G401 (cell line): ENCODE measurements at places on chromosomes 11 and 22.

DNA sequence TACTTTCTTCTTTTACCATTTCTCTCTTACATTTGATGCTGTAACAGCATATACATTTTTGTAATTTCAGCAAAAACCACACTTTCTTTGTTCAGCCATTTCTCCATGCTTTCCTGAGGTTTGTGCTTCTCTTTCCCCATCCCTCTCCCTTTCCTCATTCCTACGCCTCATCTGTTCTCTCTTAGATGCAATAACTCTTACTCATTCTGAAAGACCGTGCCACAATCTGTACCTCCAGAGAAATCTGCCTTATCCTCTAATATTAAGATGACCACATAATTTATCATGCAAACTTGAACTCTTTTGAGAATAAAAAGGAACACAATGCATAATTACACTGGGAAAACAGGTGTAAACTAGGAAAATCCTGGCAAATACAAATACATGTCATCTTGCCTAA is 588.9 kb downstream of the JRKL start:
- DNase-seq = no peak

- no peak for DNase-seq
Observed at GRCh38 chr11:125124618-125124992, 13.2 kb upstream of the TMEM218 start.

- DNase-seq = no peak
Observed at GRCh38 chr22:17403906-17404305, 34.6 kb downstream of the CECR2 start.

DNA sequence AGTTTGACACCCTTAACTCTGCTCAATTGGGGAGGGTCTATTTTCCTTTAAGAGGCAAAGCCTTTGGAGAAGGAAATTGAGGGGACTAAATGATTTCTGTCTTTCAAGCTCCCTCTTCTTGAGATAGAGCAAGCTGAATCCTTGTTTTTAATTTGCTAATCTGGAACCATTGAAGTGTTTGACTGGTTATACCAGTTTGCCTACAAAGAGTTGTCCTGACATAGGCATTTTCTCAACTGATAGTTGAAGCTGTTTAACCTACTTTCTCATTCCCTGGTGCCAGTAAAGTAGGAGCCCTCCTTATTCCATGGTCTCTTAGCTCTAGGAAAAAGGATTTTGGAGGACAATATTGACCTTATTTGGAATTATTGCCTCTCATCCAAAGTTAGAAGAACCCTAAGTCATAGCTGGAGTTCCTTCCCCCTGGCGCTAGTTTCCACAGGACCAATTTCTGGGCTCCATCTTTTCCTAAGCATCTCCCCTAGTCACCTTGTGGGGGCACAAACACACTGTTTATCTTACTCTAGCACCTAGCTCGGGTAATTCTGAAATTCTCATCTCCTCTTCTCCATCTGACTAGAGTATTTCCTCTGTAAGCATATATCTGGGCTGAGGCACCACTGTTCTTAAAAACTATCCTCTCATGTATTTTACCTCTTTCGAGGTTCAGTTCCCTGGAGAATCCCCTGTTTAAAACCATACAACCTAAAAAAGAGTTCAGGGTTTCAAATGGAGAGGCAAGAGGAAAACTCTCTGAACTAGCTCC is 7.4 kb downstream of the ZDHHC5 start:
- DNase-seq = no peak

GRCh38 chr11:76495019-76495418 is 50.2 kb downstream of the EMSY start:
- DNase-seq = no peak

DNA sequence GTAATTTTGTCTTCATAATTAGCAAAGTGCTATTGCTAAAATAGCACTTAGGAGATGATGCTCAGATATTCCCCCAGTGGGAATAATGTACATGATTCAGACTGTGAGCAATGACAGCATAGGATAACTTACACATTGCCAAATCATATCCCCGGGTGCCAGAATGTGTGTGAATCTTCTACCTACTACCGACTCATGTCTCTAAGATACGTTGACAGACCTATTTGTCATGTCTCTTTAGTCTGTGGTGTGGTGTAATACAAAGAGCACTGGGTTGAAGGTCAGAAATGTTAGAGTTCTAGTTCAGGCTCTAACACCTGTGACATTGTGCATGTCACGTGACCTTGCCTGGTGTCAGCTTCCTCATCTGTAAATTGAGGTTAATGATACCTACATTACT is 31.0 kb upstream of the PICALM start:
- DNase-seq = no peak

DNA sequence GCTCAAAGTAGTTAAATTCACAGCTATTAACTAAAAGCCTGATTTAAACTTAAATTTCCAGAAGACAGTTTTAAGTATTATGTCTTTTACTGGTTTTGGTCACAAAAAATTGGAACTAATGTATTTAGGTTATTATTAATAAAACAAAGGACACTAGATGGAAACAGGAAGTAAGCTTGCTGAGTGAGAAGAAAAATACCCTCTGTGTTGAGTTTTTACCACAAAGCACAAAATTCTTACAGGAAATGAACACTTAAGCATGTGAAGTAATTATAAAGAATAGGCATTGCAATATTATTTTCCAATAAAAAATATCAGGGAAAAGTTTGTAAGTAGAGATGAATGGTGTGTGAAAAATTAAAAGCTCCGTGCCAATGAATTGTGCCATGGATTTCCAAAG is 46.3 kb downstream of the PIK3C2A start:
- no peak for DNase-seq

DNA sequence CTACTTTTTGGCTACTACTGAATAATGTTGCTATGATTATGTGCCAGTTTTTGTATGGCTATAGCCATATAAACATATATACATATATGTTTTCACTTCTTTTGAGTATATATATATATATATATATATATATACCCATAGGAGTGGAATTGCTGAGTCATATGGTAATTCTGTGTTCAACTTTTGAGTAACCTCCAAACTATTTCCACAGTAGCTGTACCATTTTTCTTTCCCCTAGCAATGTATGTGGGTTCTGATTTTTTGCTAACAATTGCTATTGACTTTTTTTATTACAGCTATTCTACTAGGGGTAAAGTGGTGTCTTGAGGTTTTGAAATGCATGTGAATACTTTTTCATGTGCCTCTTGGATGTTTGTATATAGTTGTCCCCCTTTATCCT is 30.4 kb downstream of the CBL start:
- no peak for DNase-seq

GRCh38 chr11:407651-408123 is 7.1 kb downstream of the SIGIRR start:
- no peak for DNase-seq
